Stimulated activated CD8-positive, alpha-beta memory T cell treated with anti-CD3 and anti-CD28 coated beads, Interleukin-4, amount 100 ng/mL, for 1 hour (primary cell): ENCODE measurements at places on chromosomes 1 and 21.

GRCh38 chr1:185073725-185074124 is 28.4 kb downstream of the RNF2 start:
- no peak for DNase-seq

DNA sequence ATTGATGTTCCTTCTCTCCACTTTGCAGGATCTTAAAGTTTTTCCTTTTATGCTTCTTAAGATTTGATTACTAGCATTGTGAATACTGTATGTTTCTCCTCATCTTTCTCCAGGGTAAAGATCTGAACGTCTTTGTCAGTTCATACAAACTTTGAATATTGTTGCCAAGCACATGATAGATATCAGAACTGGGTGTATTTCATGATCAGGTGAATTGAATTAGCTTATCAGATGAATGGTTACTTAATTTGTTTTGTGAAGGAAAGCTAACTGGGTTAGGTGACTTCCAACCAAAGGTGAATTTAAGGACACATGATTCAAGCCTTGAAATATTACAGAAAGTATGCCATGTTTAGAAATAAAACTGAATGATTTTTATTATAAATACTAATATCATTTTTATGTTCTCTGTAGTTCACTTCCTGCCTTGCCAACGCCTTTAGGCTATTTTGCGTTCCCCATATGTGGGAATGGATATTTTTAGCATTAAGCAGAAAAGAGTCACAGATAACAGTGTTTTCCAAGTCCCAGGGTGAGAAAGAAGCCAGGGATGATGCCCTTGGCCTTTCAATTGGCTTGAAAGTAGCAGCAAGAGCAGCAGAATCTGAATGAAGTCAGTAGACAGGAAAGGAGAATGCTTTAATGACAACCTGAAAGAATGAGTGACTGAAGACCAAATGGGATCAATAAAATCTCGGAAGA is 752.1 kb downstream of the NCAM2 start:
- DNase-seq = no peak

GRCh38 chr1:227926896-227927885 is 20.5 kb downstream of the WNT9A start:
- no peak for DNase-seq

DNA sequence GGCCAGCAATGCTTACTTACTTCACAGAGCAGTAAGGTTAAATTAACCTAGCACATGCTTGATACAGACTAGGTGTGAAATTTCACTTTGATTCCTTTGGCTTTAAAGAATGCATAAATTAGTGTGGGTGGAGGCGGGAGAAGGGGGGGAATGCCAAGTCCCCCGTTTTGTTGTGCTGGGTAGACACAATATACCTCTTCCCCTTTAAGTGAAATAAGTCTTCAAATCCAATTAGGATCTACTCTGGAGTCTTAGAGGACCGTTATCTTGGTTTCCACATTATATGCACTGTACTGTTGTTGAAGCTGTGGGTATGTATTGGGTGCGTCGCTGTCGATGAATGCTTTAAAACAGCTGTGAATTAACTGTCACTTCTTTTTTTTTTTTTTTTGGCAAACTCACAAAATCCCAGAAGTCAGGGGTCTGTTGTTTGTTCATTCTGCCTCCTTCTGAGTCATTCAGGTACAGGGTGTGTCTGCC is 1.6 kb upstream of the S1PR1 start:
- no peak for DNase-seq

GRCh38 chr1:6261615-6261995 is 707 bp upstream of the GPR153 start:
- no peak for DNase-seq

DNA sequence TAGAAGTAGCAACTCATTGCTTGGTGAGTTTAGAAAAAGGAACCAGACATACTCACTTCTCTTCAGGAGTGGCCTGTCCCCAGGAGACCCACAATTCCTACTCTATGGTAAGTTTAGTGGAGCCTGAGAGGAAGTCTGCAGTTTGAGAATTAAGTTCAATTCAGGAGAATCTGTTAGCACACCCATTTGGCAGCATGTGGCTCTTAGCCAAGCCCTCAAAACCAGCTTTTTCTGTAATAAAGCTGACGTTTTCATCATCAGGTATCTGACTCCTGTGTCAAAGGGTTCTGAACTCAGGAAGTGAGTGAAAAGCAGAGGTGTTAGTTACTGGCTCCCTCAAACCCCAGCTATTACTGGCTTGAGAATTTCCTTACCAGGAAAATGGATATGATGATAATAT is 20.4 kb upstream of the RGS16 start:
- DNase-seq = no peak

DNA sequence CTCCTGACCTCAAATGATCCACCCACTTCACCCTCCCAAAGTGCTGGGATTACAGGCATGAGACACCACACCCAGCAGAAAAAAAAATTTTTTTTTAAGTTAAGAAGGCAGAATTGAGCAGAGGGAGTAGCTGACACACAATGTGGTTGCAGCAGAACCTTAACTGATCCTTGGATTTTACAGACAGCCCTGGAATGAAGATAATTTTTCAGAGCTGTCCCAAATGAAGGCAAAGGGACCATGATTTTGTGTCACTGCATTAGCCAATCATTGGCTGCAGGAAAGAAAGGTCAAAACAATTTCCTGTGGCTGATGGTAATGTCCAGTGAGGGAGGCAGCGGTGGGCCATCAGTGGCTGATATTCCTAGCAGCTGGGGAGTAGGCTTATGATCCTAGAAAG is 19.3 kb upstream of the AQP10 start:
- DNase-seq = no peak

- no peak for DNase-seq
Measured at GRCh38 chr1:7388141-7388487, 383.0 kb upstream of the VAMP3 start.

GRCh38 chr1:109763646-109764415 is at the start of gene EPS8L3:
Gene EPS8L3 (minus strand): TSS chr1:109763923. CDS start chr1:109761749, 2,174 bp downstream.
- DNase-seq = no peak

DNA sequence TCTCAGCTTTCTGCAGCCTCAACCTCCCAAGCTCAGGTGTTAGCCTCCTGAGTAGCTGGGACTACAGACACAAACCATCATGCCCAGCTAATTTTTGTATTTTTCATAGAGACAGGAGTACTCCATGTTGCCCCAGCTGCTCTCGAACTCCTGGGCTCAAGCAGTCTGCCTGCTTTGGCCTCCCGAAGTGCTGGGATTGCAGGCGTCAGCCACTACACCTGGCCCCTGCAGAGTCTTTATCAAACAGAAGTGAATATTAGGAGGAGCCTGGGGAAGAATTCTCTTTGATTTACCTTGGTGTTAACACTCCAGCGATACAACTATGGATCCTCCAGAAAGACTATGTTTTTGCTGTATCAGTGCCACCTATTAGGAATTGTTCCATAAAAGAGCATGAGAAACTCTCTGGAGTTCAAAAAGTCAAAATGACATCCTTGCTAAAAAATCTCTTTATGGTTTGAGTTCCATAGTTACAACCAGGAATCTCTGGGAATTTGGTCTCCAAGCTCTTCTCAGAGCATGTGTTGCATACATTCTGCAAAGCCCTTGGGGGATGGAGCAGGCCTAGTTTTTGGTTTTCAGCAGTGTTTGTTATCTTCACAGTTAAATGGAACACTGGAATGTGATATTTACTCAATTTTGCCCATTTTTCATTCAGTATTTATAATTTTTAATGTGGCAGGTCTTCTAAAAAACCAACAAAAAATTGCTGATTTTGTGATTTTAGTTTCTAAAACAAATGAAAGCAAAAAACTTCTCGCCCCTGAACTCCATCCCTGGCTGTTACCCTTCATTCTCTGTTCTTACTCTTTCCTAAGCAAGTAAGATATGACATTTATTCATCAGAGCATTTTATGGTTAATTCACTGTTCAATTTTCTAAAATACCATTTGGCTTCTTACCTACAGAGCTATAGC is 77.3 kb downstream of the OLFML2B start:
- DNase-seq = no peak

DNA sequence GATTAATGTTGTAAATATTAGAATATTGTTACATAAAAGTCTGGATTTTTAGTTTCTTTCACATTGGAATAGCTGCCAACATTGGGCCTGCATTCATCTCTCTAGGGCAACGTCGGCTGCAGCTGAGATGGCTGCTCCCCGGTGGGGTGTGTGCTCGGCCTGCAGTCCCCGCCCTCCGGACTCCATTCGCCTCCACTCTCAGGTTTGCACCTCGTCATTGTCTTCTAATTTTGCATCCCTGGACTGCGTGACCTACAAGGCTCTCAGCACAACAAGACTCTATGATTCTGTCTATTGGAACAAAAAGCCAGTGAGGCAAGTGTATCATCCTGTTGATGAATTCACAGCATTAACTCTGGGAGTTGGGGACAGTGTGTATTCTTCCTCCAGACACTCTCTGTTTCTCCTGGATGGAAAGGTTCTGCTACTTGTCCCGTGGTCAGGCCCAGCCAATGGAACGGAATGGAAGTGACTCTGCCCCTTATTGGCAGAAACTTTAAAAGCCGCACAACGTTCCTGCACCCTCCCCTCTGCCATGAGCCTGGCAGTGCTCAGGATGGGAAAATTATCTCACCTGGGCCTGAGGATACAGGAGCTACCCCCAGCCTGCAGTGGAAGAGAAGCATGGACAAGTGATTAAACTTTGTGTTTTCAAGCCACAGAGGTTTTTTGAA is 105.0 kb upstream of the SAMD11 start:
- DNase-seq = no peak

DNA sequence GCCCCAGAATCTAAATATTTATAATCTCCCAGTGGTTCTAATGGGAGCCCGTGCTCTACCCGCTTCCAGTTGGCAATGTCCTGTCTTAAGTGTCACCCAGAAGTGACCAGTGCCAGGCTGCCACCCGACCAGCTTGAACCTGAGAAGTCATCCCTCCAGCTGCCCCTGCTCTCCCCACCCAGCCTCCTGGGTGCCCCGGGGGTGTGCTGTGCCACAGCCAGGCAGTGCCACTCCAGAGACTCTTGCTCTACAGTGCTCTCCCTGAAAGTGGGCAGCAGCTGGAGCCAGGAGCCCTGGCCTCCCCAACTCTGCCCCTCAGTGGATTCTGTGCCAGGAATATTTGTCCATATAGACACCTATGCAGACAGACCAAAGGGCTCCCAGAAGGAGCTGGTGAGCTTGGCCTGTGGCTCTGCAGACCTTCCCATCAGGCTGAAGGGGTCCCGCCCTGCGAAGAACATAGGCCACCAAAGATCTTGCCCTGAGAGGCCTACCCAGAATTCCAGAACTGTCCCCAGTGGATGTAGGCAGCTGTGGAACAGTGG is 9.0 kb upstream of the EPS8L3 start:
- DNase-seq = no peak

- DNase-seq = no peak
Measured at GRCh38 chr1:210822932-210823331, 311.0 kb downstream of the KCNH1 start.

- no peak for DNase-seq
Measured at GRCh38 chr1:197987294-197987693, 70.1 kb downstream of the LHX9 start.

DNA sequence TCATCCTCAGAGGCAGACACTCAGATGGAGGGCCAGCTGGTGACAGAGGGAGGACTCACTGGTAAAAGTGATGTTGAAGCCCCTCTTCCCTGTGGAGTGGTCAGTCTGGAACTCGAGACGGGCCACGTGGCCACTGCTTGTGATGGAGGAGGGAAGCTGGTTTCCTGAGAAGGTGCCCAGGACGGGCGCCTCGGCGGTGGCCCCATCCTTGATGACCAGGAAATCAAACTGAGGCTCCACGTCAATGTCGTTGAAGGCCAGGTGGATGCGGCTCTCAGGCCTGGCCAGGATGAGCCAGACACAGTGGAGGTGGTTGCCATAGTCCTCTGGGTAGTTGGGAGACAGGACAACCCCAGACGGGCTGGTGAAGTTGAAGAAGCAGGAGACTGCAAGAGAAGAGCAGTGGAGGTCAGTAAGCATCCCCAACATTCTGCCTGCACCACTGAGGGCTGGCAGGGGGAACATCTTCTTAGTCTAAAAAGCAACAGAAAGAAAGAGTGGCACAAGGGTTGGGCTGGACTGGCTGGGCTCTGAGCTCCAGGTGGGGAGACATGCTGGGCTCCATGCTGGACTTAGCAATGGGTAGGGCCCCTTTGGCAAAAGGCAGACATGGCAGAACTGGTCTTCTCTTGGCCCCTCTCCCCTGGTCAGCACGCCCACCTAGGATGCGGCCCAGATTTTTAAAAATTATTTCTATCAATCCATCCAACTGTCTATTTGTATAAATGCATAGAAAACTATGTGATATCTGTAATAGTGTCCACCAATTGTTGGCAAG is 120.5 kb upstream of the HMGB4 start:
- no peak for DNase-seq

GRCh38 chr1:17683598-17683997 is 71.5 kb upstream of the ACTL8 start:
- no peak for DNase-seq

DNA sequence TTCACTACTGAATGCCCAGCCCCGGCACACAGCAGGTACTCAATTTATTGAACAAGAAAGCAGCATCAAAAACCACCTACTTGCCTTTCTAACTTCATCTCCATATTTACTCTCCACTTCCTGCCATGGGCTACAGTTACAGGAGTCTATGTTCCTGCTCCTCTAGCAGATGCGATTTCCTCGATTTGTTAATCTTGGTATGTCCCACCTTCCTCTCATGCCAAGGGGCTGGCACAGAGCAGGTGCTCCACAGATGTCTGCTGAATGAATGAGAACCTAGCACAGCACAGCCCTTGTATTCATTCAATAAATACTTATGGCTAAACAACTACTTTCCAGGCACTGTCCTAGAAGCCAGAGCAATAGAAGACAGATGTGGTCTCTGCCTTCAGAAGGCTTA is 12.2 kb downstream of the PAFAH2 start:
- no peak for DNase-seq

- DNase-seq = no peak
Measured at GRCh38 chr1:51241119-51241518, 5.0 kb downstream of the RNF11 start.

- no peak for DNase-seq
Measured at GRCh38 chr1:92769856-92770255, 15.1 kb downstream of the EVI5 start.

DNA sequence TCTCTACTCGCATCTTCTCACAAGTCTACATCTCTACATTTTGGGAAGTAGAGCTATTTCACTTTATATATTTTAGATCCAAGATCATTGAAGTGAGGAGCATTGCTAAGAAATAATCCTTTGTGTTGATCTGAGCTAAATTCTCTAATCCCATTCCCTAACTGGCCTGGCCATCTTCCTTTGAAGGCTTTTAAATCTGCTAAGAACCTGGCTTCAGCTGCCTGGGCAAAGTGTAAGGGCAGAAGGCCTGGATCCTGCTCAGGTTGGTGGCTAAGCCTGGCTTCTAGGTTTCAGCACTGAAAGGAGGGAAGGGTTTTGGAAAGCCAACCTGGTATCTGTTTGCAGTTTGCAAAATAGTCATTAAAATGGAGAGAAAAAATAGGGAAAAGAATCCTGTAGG is 167.6 kb downstream of the BRINP2 start:
- DNase-seq = no peak
